Lower leg skin (tissue), 4 donors: ENCODE measurements at places on chromosomes 1 and 21.

- DNase-seq = no peak
Observed at GRCh38 chr1:48674641-48675040, 102.0 kb downstream of the BEND5 start.

DNA sequence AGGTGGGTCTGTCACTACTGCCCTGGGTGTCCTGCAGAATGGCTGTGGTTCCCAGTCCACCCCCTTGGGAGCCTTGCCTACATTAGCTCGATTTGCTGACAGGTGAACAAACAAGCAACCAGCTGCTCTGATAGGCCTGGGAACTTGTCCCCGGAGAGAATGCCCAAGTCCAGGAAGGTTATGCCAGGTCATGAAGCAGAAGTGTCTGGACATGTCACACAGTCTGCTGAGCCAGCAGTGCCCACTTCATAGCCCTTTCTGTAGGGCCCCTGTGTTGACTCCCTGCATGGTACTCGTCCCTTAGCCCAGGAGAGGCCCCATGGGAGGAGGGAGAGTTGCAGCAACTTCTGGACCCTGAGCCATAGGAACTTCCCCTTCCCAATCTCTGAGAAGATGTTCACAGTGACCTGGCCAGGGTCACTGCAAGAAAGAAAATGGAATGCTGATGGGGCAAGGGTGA, 31.0 kb downstream of the UCK2 start:
- no peak for DNase-seq

- peak; percentile 48 for DNase-seq
Observed at GRCh38 chr1:230784163-230784562, 37.0 kb downstream of the CAPN9 start.

GRCh38 chr1:101139821-101140718, 96.7 kb upstream of the S1PR1 start:
- no peak for DNase-seq

- no peak for DNase-seq
Observed at GRCh38 chr1:111836111-111836510, 80.4 kb downstream of the DDX20 start.

GRCh38 chr1:46822248-46822826, 23.5 kb downstream of the CYP4B1 start:
- DNase-seq = peak; percentile 75

DNA sequence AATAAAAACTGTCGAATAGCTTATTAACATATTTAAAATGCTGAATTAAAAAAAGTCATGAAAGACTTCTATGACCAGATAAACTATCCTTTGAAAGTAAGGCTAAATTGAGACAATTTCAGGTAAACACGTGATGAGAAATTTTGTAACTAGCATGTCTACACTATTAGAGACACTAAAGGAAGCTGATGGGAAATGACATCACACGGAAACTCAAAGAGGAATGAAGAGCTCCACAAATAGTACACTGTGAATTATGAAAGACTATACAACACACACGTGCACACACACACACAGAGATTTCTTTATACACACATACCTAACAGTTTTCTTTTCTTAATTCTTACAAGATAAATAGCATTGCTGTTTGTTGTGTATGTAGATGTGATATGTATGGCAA, 70.9 kb upstream of the PLA2G4A start:
- no peak for DNase-seq

GRCh38 chr1:70847013-70847412, 200.6 kb downstream of the PTGER3 start:
- no peak for DNase-seq

- no peak for DNase-seq
Observed at GRCh38 chr1:220195701-220196100, 76.6 kb downstream of the RAB3GAP2 start.

- no peak for DNase-seq
Observed at GRCh38 chr21:38420140-38420539, 78.1 kb downstream of the ERG start.

DNA sequence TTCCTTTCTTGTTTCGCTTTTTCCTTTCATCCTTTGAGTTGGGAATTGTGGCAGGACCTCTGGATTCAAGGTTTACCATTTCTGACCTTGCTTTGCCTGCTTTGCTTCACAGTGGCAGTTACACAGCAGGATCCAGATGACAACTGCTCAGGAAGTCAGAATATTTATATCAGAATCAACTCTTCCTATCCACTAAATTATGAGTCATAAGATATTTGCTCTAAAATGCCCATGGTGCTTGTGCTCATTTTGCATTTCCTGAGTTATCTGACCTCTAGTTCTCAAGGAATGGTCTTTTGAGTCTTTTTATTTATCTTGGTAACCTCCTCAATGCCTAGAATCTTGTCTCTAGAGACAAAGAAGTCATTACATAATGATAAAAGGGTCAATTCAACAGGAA, 290.8 kb downstream of the LRRC7 start:
- DNase-seq = no peak

DNA sequence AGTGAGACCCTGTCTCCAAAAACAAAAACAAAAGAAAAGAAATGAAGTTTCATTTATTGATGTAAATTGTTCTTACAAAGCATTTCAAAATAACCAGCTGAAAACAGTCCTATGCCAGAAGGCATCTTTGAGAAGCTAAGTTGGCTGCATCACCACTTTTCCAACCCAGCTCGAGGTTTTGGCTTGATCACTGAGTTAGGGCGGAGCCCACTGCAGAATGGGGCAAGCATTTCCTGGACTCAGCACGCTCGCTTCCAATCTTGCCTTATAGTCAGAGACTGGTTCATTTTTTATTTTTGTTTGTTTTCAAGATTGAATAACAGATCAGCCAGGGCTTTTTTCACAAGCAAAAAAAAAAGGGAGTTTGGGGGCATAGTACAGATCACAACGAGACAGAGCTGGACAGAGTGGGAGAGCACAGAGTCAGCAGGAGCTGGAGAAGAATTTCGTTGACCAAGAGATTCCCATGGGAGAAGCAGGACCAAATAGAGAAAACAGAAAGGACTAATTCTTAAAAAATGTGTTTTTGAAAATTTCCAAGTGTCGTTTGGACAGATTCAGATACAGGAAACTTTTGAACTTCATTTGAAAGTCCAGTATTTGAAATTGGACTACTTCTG, 23.5 kb upstream of the COL6A1 start:
- peak; percentile 93 for DNase-seq

- no peak for DNase-seq
Observed at GRCh38 chr1:71967670-71968069, 314.7 kb downstream of the NEGR1 start.

DNA sequence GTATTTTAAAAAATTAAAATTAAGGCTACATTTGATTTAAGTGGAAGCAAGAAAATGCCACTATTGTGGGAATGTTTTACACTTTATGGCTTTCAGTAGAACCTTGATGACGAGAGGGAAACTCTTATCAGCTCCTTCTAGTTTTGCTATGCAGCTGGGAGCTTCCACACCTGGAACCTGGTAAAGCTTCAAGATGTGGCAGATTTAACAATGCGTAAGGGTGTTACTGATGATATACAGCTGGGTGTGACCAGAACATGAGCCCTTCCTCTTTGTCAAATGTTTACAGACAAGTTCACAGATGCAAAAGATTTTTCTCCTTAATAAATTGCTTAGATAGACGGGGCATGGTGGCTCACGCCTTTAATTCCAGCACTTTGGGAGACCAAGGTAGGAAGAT, 20.3 kb downstream of the TTC13 start:
- DNase-seq = no peak

- no peak for DNase-seq
Observed at GRCh38 chr1:109777436-109777835, 13.7 kb upstream of the EPS8L3 start.

DNA sequence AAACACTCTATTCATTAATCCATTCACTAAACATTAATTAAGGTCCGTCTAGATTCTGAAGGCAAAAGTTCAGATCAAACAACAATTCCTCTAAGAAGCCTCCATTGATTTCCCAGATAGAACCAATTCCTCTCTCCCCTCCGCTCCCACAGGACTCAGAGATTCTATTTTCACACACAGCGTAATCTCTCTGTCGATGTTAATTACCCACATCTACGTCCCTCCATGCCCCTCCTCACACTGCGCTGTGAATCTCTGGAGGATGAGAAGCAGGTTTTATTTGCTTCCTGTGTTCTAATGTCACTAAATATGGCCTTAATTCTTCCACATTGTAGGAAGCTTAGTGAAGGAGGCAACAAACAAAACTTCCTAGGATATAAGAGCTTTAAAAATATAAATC, 306.7 kb downstream of the DSCAM start:
- DNase-seq = no peak

- peak; percentile 46 for DNase-seq
Observed at GRCh38 chr21:32325706-32326105, 27.1 kb downstream of the MRAP start.

DNA sequence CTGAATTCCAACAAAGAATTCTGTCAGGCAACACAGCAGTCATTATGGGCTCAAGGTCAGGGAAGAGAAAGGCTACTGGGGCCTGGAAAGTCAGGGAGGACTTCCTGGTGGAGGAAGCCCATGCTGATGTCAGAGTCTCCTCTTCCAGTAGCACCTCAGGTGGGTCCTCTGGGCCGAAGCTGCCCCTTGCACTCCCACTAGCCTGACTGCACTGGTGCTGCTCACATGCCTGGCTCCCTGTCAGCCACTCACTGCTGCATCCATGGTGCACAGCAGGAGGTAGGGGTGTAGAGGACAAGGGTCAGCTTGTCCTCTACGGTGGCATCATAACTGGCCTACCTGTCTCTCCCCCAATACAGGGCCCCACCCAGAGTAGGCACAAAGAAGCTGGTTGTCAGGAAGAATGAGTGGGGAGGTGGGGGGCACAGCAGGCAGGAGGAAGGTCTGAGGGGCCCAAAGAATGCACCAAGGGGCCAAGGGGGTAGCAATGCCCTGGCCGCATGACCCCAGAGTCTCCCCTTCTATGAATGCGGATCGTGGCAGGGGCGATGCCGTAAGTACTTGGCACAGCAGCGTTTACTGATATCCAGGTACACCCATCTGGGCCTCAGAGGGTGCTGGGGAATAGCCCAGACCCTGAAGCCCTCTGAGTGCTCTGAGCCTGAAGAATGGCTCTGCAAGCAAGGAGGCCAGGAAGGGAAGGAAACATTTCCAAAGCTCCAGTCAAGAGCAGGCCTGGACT, 80.3 kb downstream of the GLIS1 start:
- no peak for DNase-seq

GRCh38 chr1:183806125-183806524, 1.2 kb downstream of the RGL1 start:
- DNase-seq = no peak

GRCh38 chr21:31530897-31531705, 128.4 kb upstream of the SOD1 start:
- DNase-seq = no peak

GRCh38 chr1:7046314-7046713, 261.1 kb downstream of the CAMTA1 start:
- no peak for DNase-seq

DNA sequence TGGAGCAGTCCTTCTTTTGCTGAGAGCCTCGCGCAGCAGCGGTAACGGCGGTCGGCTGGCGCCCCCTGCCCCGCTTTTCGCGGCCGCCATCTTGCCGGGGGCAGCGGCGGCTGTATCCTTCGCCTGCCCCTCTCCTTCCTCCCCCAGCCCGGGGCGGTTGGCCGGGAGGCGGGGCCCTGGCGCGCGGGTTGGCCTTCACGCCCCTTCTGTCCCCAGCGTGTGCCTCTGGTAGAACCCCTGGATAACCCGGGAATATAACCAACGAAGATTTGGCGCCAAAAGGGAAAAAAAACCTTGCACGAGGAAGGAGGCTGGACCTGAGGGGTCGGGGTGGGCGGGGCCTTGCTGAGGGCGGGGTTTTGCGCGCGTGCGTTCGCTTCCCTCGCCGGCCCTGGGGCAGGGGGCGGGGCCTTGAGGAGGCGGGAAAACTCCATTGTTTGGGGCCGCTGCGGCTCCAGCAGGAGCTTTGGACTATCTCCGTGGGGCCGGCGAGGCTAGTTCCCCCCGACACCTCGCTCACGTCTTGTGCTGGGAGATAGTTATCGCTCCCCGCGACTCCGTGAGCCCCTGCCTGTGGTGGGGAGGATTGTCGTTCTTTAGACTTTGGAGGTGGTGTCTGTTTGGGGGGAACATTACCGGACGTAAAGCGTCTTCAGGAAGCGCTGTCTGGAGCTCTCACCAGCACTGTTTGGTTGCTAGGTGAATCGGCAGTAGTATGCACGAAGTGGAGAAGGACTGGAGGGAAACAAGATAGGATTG, 689 bp downstream of the NASP start:
- peak; percentile 83 for DNase-seq

DNA sequence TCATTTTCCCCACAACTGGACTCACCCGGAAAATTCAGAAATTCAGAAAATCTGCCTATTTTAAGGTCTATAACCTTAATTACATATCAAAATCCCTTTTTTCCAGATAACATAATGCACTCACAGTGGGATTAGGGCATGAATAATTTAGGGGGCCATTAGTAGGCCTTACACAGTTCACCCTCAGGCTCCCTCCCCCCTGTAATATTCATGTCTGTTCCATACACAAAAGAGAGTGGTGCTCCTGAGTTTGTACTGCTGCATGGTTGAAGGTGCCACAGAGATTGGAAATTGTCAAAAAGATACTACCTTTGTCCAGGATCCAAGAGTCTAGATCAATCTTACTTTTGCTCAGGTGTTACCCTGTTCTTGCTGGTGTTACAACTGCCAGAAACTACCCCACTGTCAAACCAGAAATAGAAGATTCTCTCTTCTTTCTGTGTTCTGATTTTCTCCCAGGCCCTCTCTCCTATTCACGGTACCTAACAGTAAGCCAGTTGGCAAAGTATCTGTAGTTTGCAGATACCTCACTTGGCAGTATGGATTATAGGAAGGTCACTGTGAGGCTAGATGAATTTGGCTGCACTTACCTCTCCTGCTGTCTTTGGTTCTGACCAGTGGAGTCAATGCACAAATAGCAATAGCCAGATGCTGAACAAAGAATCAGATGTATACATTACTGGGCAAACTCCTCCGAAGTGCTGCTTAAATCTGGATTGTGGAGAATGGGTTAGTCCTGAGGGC, 53.2 kb downstream of the C1orf198 start:
- peak; percentile 4 for DNase-seq

DNA sequence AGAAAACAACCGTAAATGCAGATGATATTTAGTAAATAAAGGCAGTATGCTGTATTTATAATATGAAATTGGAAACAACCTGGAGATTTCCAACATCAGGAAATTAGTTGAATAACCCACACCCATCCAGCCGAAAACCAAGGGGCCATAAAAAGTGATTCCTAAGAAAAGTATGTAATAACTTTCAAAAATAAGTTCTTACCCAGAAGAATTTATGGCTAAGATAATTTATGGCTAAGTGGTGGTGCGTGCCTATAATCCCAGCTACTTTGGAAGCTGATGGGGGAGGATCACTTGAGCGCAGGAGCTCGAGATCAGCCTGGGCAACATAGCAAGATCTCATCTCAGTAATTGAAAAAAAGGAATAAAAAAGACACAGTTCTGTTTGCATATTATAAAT, 43.2 kb downstream of the TMCO4 start:
- DNase-seq = no peak

DNA sequence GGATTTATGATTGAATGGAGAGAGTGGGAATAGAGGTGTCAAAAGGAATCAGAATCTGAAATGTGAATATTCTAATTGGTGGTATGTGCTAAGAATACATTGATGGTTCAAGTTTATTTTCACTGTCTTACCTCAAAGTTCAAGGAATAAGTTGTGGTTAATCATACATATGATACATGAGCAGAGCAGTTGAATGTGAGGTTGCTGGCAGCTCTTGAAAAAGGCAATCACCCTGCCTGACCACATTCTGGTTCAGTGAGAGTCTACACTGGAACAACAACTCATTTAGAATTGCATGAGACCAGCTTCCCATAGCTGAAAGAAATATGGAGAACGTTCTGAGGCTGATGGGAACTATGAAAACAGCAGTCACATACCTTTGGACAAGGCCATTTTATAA, 68.3 kb upstream of the ARHGAP29 start:
- DNase-seq = no peak
